ENCODE measurements at places on chromosomes 4 and X.

- peak; percentile 33 for DNase-seq
These were observed 247.0 kb downstream of the BANK1 start for GRCh38 chr4:102037566-102037965.

DNA sequence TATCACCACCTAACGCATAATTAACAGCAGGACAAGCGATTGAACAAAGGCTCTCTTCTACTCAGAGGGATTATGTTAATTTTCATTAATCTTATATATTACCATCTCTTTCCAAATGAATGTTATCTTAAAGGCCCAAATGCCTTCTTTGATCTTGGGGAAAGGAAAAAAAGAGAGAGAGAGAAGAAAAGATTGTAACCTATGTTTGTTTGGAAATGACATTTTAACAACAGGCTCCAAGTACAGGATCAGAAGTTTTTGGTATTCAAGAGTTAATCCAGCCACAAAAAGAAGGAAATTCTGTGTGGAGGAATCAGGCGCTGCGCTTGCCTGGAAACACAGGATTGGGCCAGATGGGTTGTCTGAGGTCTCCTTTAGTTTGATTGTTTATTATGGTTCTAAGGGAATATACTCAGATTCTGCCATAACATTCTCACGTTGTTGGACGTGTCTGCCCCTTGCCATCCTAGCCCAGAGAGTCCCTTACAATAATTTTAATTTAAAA is 100.7 kb upstream of the STX18 start:
- DNase-seq, result no peak

DNA sequence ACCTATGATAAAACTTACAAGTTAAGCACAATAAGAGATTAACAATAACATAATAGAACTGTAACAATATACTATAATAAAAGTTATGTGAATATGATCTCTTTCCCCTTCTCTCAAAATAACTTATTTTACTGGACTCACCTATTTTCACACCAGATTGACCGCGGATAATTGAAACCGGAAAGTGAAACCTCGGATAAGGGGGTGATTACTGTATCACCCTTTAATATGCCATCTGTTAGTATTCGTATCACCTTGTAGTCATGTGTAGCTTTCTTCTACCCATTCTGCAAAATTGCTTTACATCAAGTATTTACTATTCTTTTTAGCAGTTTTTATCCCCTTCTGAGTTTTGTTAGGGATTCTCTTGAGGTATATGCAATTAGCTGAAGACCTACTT is 1.8 kb downstream of the SPCS3 start:
- no peak for DNase-seq

- no peak for DNase-seq
These were observed 27.3 kb upstream of the CT83 start for GRCh38 chrX:116490104-116490503.

- DNase-seq, result no peak
These were observed 3.1 kb upstream of the TDO2 start for GRCh38 chr4:155900381-155900780.

DNA sequence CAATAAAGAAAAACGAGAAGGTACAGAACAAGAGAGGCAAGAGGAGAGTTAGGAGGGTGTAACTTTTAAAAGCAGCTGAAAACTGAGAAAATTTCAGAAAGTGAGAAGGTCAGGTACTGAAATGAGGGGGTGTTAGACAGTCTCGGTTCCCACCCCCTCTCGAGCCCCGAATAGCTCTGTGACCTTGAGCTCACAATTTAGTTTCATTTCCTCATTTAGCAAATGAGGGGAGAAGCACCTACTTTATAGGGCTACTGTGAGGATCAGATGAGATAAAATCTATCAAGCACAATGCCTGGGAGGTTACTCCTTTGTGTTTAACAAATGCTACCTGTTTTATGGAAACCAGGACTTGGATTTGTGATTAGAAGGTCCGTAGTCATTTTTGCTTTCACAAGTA is 4.9 kb downstream of the UGT8 start:
- DNase-seq, result peak; percentile 4

DNA sequence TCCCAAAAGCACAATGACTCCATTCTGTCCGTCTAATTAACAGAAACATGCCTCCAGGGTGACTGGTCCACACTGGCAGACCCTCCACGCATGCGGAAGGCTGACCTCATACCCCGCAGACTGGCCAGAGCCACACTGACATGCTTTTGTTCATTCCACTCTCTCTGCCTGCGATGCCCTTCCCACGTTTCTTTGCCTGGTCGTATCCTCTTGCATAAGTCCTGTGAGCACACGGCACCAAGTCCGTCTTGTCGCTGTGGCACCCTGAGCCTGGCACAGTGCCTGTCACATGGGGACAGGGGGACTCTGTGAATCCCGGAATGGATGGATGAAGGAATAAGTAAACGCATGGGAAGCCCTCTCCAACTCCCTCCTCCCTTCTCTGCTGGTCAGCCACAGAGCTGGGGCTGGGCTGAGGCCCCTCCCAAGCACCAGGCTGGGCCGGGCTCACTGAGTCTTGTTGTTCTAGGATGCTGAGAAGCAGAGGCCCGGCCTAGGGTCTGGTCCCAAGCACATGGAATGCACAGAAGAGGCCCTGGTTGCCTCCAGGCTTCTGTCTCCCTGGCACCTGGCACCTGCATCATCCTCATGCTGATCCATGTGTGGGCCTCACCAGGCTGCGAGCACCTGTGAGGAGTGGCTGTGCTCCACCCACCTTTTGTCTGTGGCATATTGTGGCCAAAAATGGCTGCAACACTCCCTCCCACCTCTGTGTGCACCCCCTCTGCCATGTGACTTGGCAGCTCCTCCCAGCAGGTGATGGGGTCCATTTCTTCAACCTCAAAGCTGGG is 38.9 kb upstream of the C4orf50 start:
- DNase-seq, result no peak

GRCh38 chr4:119543187-119543586 is 85.4 kb downstream of the PDE5A start:
- no peak for DNase-seq

DNA sequence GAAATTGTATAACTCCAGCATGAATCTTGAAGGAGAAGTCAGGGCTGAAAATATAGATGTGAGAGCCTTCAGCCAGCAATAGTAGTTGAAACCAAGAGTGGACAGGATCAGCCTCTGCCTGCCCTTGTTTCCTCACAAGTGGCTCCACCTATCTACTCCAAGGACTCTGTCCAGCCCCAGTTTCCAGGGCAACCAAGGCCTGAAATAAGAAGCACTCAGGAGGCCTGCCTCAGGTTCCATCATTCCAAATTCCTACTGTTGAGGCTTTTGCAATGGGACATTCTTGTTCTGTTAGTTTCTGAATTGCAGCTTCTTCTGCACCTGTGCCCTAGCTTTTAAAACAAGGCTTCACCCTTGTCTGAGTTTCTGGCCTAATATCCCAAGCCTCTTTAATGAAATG is 41.6 kb downstream of the TRPC5OS start:
- no peak for DNase-seq

GRCh38 chr4:174265916-174266315 is 17.6 kb downstream of the FBXO8 start:
- no peak for DNase-seq

DNA sequence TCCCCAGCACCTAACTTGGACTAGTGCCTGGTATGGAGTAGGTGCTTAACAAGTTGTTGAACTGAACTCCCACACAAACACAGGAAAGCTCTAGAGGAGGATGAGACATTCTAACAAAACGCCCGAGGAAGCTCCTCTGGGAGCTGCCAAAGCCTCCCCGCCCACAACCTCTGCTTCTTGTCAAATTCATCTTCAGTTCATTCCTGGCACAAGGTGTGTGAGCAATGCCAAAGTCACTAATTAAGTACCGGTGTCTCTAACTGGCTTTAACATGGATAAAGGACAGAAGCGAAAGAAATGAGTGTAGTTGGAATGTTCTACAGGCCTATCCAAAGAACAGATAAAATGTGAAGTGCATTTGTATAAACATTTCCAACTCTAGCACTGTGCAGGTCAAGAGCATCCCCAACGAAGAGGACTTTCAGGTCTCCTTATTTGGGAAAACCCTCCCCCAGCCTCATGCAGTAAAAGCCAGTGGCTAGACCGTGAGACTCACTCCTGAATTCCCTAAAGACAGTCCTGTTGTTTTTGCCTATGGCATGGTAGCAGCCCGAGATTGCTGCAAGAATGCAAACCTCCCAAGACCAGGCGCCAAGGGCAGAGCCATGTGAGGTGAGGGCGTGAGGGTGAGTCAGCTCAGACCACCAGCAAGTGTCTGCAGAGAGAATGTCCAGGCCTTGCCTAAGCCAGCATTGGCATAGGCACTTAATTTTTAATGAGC is 72.2 kb upstream of the KLF3 start:
- DNase-seq, result no peak

- DNase-seq, result peak; percentile 55
These were observed 68.4 kb upstream of the BMPR1B start for GRCh38 chr4:94689155-94689860.

DNA sequence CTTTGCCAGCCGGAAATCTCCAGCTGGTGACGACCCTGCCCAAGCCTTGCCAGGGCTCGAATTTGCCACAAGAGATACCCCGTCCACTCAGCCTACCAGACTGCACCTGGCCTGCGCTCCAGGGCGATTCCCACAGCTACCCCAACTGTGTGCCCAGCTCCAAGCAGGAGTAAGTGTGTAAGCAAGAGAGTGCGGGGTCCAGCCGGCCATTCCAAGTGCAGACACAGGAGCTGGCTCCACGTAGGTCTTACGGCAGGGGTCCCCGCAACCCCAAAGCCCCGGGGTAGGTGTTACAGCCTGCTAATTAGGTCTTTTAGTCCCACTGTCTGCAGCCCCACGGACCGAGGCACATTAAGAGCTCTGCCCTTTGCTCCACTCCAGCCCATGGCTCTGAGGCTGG is 1305.2 kb downstream of the ARAP2 start:
- no peak for DNase-seq

GRCh38 chr4:3765271-3766035 is 732 bp upstream of the ADRA2C start:
- DNase-seq, result peak; percentile 7

- DNase-seq, result peak; percentile 37
These were observed 29.3 kb upstream of the BOD1L1 start for GRCh38 chr4:13656569-13657405.

DNA sequence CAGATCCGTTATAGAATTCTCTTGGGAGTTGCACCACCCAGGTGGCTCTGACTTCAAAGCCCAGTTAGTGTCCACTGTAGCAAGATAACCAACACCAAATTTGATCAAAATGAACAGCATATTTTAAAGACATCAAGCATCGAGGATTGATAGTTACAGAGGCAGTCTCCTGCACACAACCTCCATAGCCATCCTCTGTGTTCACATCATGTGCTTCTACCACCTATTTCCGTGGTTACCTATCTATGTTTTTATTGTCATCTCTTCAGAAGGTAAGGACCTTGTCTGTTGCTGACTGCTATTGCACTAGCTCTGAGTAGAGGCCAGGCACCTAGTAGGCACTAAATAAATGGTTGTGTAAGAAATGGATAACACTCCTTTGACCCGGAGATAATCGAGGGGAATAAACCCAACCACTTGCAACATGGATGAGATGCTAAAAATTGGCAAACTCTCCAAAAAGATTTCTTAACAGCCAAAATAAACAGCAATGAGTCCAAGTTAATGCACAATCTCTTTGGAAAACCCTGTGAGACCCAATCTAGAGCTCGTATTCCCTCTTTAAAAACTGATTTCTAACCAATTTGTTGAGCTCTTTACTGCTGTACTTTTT is 14.7 kb upstream of the C1QTNF7 start:
- DNase-seq, result no peak

DNA sequence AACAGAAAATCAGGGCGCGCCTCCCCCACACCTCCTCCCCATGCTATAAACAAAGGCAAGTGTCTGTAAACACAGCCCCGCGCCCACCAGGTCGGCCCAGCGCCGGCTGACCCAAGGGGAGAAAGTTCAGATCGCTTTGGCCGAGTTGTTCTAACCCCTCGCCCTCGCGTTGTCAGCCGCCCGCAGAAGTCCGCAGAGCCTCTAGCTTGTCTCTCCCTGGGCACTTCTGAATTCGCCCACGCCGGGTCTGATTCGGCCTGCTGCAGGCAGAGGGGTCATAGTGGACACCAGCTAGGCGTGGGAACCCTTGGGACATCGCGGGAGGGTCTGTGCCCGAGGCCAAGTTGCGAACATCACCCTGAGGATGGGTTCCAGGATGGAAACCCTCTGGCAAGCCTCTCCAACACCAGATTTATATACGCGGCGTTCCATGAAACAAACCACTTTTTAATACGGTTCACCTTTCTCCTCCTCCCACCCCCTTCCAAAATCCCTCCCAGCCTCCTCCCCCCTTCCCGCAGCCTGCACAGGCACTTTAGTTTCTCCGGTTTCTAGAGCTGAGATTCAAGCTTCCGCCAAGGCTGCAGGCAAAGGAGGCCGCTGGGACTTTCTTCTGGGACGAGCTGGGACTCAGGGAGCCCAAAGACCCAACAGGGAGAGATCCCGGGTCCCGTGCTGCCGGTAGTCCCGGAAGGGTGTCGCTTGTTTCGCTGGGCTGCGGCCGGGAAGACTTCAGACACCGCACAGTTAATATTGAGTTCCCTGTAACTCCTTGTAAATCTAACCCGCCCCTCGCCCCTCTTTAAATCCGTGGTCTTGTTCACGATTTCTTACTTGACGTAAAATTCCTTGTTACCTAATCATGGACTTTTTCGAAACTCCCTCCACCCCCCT is 4.7 kb downstream of the HAND2 start:
- DNase-seq, result no peak

DNA sequence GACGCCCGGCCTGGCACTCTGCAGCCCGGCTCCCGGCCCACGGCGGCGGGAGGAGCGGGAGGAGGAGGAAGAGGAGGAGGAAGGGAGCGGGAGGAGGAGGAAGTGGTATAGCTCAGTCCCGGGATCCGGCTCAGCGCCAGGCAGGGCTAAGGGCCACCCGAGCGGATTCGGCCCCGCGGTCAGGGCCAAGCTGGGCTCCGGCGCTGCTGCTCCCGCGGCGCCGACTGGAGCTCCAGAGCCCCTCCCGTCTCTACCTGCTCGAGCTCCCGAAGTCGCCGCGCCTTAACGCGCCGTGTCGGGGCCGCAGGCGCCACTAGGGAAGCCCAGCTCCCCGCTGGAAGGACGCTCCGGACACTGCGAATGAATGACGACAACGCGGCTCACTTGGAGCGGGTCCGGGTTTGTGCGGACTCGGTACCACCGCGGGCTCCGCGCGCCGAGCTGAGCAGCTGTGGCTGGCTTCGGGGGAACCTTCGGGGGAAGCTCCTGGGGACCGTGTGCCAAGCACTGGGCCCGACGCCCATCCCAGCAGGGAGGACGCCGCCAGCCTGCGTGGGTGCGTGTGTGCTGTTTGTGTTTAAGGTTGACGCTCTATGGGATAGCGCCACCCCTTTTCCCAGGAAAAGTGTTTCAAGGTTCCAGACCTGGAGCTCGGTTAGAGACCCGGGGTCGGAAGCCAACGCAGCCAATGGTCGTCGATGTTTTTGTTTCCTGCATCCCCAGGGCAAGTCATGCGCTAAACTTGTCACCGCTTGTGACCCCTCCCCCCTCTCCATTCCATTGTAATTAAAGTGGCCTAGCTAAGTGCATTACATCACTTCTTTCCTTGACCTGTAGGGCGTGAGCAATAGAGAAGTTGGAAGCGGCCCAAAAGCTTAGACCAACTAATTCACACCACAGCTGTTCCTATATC is at the start of gene TBC1D9:
TSS of gene TBC1D9 (minus strand) at position 67 of the 913 bp plus-strand sequence. CDS start 340 bp downstream, outside the sequence.
- peak; percentile 68 for DNase-seq

- no peak for DNase-seq
These were observed 183.5 kb downstream of the MSL3 start for GRCh38 chrX:11941571-11941970.
